Neural progenitor cell (in vitro differentiated cells): ENCODE measurements at places on chromosomes 16 and 17.

GRCh38 chr17:37417852-37418251 lies 11.2 kb downstream of the TADA2A start:
- DNase-seq, result no peak

DNA sequence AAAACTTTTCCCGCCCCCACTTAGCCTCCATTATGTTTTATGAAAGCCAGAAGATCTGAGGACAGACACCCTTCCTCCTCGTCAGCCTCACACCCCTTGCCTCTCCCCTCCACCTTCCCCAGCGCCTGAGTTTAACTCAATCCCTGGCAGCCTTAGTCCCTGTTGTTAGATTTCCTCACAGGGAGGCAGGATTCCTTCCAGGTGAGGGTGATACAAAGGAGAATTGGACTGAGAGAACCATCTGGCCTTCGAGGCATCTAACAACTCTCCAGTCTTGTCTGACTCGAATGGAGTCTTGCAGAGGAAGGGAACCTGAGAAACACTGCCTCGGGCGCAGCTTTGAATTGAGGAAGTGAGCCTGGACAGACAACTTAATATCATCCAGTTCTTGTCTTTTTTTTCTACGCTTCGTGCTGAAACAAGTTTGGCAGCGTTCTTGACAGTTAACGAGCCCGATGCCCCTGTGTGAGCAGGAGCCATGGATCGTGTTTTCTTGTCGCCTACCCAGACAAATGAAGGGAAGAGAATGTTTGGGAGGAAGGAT lies 1.3 kb upstream of the ZNF768 start:
- DNase-seq, result no peak

DNA sequence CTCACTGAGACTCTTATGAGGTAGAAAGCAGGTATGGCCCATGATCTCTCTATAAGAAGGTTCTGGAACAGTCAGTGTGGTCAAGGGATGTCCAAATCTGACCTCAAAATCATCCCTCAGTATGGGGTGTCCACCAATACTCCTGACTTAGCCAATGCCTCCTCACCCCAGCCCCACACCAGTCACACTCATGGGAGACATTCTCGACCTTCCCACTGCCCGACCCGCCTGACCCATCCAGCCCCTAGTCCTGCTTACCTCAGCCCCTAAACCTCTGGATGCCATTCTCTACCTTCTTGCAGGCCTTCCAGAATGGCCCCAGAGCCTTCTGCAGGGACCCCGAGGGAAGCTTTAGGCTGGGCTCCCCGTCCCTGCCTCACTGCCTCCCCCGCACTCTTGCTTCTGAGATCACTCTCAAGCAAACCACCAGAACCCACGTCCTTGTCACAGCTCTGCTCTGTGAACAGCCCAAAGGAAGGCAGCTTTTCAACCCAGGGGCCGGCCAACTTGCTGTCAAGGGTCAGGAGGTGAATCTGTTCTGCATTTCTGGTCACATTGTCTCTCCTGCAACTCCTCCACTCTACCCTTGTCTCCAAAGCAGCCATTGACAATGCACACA lies 44.9 kb upstream of the RBFOX3 start:
- no peak for DNase-seq

DNA sequence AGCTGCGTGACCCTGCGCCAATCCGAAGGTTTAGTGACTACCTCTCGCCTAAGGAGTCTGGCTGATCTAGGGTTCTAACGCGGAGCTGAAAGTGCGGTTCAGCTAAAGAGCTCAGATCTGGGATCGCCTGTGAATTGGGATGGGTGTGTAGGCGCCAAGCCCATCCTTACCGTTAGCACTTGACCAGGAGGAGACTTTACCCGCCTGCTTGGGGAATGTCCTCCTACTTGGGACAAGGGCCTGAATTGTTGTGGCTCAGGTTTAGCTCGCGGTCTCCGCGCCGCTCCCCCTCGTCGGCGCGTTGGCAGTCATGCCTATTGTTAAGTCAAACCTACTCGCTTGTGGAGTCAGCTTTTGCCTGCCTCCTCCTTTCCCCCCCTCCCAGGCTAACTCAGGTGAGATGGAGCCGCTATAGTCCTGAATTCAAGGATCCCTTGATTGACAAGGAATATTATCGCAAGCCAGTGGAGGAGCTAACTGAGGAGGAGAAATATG lies 480 bp downstream of the MRPS7 start:
- DNase-seq, result peak; percentile 57

DNA sequence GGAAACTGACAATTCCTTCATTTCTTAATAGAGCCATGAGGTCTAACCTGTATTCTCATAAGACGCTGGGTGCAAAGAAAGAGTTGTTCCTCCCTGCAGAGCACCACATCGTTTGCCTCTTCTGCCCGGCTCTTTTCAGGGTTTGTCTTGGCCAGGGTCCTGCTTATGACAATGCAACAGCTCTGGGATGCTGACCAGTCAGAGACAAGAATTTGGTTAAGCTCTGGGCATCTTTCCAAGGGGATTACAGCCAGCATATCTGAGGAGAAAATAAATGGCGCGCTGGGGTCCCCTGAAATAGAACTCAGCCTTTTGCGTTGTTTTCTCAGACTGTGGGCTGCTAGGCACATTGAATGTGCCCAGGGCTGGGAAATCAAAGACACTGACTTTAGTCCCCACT lies 128.6 kb downstream of the SHISA6 start:
- DNase-seq, result no peak

DNA sequence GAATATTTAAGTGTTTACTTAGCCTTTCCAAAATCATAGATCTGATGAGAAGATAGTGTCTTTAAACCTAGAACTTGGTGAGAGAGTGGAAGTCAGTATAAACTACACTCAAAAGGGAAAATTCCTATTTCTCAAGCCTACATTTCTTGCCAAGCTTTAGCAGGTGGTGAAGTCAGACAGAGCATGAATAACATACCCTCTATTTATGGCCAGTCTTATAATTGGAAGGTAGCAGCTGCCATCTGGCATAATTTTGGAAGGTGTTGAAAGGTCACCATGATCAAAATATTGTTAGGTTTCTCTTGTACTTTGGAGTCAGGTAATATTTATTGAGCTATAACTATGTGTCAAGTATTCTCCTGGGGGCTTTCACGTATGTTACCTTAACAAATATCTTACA lies 729.3 kb upstream of the KIF2B start:
- DNase-seq, result no peak

GRCh38 chr16:51779240-51779639 lies 628.2 kb upstream of the SALL1 start:
- no peak for DNase-seq

- no peak for DNase-seq
Observed at GRCh38 chr16:2457267-2457666, 2.6 kb upstream of the TEDC2 start.
